ENCODE measurements at places on chromosomes 5 and 9.

DNA sequence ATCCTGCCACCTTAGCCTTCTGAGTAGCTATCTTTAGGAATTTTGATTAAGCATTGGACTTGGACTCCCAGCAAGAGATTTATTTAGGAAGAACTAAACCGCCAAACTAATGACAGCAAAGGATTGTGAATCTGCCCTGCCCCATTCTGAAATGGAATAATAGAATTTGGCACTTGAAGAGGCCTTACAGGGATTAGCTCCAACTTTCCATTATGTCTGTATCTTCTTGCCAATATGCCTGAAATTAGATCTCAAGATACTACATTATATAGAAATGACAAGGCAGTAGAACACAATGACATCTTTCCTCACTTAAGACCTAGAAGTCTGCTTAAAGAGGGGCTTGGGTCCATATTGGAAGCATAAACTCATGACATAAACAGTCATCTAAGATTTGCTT, 77.0 kb upstream of the DPYSL3 start:
- no peak for DNase-seq

- DNase-seq = no peak
These were observed 87.1 kb downstream of the DIRAS2 start for GRCh38 chr9:90555351-90556057.

DNA sequence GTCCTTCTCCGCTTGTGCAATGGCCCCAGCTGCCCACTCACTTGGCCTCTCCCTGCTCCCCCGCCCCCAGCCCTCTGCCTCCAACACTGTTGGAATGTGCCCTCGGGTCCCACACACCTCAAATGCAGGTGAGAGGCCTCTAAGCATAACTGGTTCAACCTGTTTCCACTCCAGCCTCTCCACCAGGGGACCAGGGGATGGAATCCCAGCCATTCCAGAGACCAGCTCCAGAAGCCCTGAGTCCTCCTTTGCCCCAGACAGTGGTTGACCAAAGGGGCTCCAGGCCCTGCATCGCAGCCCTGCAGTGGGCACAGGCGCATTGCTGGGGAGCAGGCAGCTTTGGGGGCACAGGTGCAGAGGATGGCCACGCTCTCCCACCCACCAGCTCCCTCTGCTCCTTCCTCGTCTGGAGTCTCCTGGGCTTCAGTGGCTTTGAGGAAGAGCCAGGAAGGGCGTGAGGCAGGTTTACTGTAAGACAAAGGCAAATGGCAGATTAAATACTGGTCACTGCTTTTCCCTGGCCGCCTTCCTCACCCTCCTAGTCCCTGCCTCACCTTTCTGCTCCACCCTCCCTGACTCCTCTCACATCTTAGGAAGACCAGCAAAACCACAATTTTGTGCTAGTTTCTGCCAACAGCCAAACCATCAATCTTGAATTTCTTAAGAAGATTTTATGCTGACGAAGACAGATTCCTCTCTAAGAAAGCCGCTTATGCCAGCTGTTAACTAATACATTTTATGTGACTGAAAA, 29.1 kb upstream of the IRX2 start:
- no peak for DNase-seq

GRCh38 chr9:98178874-98179850, 13.3 kb downstream of the CORO2A start:
- no peak for DNase-seq

DNA sequence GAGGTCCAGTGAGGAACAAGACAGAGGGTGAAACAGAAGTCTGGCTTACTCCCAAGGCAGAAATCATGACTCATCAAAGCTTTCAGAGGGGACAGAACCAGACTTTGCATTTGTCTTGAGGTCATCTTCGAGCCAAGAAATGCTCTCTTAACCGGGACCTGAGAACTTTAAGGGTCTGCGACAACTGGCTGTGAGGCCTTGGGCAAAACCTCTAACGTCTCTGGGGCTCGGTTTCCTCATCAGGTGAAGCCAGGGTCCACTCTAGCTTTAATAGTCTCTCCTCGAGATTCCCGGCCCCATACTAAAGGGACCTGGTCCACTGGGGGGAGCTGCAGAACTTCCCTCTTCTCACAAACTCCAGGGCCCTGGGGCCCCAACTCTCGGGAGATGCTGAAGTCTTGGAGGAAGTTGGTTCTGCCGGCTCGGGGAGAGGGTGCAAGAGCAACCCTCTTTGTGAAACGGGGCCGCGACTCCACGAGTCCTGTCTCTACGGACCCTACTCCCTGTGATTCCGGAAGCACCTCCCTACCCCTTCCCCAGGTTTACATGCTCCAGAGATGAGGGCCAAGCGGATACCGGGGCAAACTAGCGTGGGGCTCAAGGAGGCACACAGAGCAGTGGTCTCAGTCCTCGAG, 2.6 kb downstream of the GLIS3 start:
- no peak for DNase-seq

- DNase-seq = no peak
These were observed 122.7 kb upstream of the RASEF start for GRCh38 chr9:83185488-83186154.

GRCh38 chr5:135134691-135135381, 100.8 kb upstream of the PITX1 start:
- no peak for DNase-seq

DNA sequence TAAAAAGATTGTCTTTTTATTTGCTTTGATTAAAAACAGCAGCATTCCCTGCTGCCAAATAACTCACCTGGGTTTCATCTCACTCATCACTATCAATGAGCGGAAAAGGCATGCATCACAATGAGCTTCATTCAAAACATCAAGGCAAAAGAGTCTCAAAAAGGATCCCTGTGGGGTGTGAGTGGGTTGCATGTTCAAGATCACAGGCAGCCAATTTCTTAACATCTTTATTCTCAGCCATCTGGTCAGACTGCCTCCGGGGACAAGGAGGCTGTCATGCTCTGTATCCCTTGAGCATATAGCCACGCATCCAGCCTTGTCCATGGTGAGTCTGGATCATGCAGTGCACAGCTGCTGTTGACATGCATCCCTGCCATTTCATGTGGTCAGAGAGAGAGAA, 117.1 kb downstream of the ICE1 start:
- DNase-seq = no peak

All from activated CD8-positive, alpha-beta memory T cell treated with anti-CD3 and anti-CD28 coated beads for 4 hours (primary cell).